Breast epithelium (tissue), 4 donors: ENCODE measurements at places on chromosomes 12 and 14. TPM values are rescaled to one million over a fixed set of nuclear protein-coding genes. Genes with fewer than 3 reads are reported as not detected.

DNA sequence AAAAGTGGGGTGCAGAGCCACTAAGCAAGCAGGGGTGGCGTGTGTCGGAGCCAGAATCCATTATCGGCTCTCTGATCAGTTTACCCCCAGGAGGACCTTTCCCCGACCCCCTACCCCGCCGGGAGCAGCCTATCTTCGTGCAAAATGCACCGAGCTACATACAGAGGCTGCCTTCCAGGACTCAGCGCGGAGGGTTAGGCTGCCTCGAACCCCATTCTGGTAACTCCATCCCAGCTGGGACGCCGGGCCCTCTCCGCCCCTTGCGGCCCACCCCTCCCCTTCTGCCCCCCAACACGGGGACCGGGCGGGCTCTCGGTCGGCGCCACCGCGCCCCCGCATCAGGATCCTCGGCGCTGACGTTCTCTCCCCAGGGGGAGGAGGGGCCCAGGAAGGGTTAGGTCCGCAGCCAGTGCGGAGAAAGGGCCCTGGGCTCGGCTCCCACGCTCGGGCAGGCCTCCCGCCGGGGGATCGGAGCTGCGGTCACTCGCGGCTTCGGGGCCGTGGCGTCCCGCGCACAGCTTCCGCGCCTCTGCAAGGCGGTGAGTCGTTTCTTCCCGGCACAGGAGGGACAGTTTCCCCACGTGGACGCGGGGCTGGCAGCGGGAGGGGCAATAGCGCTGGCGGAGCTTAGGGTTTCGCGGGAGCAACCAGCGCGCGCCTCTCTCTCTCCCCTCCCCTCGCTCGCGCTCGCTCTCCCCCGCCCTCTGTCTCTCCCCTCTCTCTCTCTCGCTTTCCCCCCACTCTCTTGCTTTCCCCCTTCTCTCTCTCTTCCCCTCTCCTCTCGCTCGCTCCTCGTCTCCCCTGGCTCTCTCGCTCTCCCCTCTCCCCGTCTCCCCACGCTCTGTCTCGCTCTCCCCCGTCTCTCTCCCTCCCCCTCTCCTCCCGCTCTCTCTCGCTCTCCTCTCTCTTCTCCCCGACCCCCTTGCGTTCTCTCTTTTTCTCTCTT is 12.5 kb upstream of the MAP3K9 start:
- no peaks in the 10 kb centered on the region for H3K27me3 ChIP-seq
- H3K36me3 ChIP-seq = no peaks in the 10 kb centered on the region
- no peaks in the 10 kb centered on the region for H3K4me1 ChIP-seq
- H3K27ac ChIP-seq = peak overlapping the region; percentile 66

GRCh38 chr14:102532204-102532658 is 22.7 kb upstream of the ANKRD9 start:
- no peak for DNase-seq
- H3K27ac ChIP-seq = no peak overlapping the region
- H3K27me3 ChIP-seq = no peaks in the 10 kb centered on the region

- no peaks in the 10 kb centered on the region for H3K27me3 ChIP-seq
- no peaks in the 10 kb centered on the region for H3K4me1 ChIP-seq
- no peak for DNase-seq
- H3K4me3 ChIP-seq = no peak overlapping the region
Measured at GRCh38 chr12:11067514-11067913, 5.4 kb upstream of the TAS2R46 start.

DNA sequence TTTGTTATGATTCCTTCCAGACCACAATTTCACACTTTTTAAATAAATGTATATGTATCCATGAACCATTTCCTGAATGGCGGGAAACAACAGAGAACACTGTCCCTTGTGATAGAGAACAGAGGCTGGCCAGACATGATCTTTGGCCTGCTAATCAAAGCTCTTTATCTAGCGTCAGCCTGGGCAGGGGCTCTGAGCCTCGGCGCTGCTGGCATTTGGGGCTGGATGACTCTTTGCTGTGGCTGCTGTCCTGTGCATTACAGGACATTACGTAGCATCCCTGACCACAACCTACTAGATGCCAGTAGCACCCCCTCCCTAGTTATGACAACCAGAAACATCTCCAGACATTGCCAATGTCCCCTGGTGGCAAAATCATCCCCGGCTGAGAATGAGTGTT is 77.7 kb downstream of the DNAH10 start:
- H3K27ac ChIP-seq = no peak overlapping the region
- H3K4me1 ChIP-seq = no peaks in the 10 kb centered on the region
- DNase-seq = no peak
- no peaks in the 10 kb centered on the region for H3K27me3 ChIP-seq
- no peaks in the 10 kb centered on the region for H3K36me3 ChIP-seq
- no peak overlapping the region for H3K4me3 ChIP-seq

- no peaks in the 10 kb centered on the region for H3K4me1 ChIP-seq
- DNase-seq = no peak
- no peaks in the 10 kb centered on the region for H3K36me3 ChIP-seq
- H3K27me3 ChIP-seq = no peaks in the 10 kb centered on the region
Measured at GRCh38 chr12:120757949-120758348, 32.3 kb downstream of the ACADS start.

PSEN1 gene
- total RNA-seq = 63.2 TPM

LRRC9 gene
- 0.16 TPM for total RNA-seq

CEBPE gene
- not detected for total RNA-seq

RNASE4 gene
- total RNA-seq = 367 TPM

RAPGEF3 gene
- 60.3 TPM for total RNA-seq

CD69 gene
- 21.4 TPM for total RNA-seq
